ENCODE measurements at places on chromosomes 3 and 15. TPM values are rescaled to one million over a fixed set of nuclear protein-coding genes. Genes with fewer than 3 reads are reported as not detected.

GRCh38 chr3:133540896-133541674, 32.4 kb upstream of the CDV3 start:
- no peak for DNase-seq

- DNase-seq = no peak
Measured at GRCh38 chr15:88727439-88727838, 75.8 kb upstream of the ACAN start.

- DNase-seq = no peak
Measured at GRCh38 chr3:143343944-143344343, 224.4 kb downstream of the CHST2 start.

DNA sequence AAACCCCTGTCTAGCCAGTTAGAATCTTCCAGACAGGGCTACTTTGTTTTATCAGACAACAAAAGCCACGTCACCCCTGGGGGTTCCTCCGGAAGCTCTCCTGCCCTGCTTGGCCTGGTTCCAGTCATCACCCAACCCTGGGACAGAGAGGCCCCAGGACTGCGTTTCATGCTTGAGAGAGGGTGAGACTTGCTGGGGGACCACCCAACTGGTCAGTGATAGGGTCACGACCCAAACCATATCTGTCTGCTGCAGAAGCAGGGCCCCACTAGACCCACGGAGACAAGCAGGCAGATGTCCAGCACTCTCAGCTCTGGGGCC, 1.2 kb downstream of the NT5DC2 start:
- peak; percentile 77 for DNase-seq

- no peak for DNase-seq
Measured at GRCh38 chr15:78995921-78996893, 51.4 kb upstream of the CTSH start.

GRCh38 chr15:55873024-55873720, 120.2 kb downstream of the NEDD4 start:
- DNase-seq = peak; percentile 49

GRCh38 chr3:154781595-154781994, 298.5 kb upstream of the MME start:
- DNase-seq = no peak

DNA sequence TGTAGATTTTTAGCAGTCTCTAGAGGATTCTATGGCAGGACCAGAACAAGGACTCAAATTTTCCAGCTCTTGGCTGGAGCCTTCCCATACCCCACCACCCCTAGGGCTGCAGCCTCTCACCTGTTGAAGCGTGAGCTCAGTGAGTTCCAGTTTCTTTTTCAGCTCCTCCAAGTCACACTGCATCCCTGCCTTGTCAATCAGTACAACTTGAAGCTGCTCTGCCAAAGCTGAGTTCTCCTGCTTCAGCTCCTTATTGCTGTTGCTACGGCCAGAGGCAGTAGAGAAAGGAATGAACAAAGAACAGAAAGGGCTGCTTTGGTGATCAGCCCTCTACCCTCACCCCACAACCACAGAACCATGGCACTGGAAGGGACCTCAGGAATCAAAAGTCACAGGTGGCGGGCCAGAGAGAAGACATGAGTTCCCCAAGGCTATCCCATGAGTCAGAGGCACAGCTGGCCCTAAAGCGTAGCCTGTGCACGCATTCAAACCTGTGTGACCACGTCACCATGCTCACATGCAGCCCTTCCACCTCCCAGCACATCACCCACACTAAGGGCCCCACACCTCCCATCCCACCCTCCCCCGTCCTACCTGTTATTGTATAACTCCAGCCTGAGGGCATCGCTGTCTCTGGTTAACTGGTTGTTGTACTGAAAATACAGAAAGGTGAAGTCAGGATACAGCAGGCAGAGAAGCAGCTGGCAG, 83.3 kb upstream of the C2CD4B start:
- DNase-seq = no peak

DNA sequence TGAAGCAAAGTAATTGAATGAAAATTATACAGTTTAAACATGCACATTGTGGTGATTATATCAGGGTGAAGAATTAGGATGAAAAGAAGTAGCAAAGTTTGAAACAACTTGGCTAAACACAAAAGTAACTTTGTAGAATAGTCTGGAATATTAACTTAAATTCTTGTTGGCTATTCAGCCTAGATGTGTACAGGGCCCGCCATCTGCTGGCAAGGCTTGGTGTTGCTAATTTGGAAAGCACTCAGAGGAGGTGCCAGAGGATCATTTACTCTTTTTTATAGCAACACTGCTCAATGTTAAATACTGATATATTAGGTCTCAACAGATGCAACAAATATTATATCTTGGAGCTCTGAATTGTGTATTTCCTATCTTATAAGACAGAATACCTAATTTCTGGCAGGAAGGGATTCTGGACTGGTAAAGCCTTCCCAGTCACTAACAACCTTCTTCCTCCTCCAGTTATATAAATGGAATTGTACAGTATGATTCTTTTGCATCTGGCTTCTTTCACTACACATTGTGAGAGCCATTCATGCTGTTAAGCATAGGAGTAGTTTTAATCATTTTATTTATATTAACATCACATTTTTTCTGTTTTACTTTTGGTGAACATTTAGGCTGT, 36.1 kb downstream of the TTC23 start:
- DNase-seq = peak; percentile 77

GRCh38 chr3:43632269-43632733, 10.5 kb upstream of the ANO10 start:
- peak; percentile 30 for DNase-seq

DNA sequence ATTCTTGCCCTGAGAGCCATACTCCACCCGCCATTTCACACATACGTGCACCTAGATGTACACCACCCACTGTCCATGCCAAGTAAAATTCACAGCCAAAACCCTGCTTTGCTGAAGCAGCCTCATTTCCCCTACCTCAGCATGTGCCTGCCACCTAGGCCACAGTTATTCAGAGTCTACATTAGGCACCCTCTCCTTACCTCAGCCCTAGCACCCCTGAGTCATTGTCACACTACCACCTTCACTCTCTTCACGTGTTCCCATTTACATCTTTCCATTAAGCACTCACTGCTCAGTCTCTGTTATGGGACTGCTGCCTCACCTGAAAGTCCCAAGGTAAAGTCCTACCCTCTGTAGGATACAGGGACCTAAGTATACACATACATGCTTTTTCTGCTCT, 70.0 kb downstream of the SETD5 start:
- no peak for DNase-seq

DNA sequence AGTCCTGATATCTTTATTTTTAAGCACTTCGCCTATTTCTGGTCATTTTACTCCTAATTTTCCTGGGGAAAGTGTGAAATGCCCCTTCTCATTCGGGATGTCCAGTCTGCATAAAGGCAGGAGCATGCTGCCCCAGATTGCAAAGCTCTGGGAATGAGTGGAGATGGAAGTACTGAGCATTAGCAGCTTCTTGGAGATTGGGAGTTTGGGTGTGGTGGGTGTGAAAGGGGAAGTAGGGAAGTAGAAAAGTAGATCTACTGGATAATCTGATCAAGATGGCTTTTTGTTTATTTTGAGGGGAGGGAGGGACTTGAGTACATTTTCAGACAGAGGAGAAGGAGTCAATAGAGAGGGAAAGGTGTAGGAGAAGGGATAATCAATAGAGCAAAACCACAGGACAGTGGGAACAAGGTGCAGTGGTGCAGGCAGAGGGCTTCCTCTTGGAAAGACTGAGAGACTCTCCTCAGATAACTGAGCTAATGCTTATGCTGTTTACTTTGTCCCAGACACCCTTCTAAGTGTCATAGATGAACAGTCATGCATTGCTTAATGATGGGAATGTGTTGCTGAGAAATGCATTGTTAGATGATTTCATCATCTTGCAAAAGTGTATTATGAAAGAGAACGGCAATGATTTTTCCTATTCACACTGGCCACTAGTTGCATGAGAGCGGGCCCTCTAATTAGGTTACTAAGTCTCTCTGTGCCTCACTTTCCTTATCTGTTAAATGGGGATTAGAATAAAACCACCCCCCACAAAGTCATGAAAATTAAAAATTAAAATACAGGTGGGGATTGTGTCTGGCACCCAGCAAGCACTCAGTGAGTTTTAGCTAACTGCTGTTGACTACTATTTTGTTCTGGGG, 45.5 kb downstream of the PHLDB2 start:
- no peak for DNase-seq

DNA sequence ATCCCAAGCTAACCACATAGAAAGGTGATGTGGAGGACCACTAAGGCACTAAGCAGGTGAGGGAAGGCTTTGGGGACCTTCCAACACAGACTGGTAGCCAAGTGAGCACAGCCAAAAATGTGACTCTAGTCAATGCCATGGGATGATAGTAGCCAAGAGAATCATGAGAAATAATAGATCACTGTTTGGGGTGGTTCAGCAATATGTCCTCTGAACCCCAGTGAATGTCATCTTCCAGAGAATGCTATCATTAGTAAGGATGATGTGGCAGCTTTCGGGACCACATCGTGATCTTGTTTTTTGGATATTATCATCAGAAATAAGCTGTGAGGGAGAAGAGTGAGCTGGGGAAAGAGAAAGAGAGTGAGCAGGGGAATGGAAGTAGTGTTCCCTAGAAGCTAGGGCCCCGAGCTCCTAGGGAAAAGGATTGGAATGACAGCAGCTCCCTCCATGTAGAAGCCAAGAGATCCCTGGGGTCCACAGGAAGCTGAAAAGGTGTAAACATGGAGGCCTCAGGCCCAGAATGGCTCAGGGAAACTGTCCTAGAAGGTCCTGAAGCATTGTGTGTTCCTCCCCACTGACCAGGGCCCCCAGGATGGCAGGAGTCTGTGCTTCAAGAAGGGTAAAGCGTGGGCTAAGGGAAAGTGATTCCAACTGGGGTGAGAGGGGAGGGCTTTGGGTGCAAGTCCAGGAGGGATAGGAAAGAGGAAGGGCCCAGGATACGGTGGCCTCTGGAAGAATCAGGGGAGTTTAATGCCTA, 56.6 kb upstream of the KLF13 start:
- no peak for DNase-seq

GRCh38 chr3:54951405-54951804, 23.5 kb upstream of the LRTM1 start:
- DNase-seq = peak; percentile 75

- no peak for DNase-seq
Measured at GRCh38 chr3:161766331-161766730, 269.7 kb downstream of the OTOL1 start.

DNA sequence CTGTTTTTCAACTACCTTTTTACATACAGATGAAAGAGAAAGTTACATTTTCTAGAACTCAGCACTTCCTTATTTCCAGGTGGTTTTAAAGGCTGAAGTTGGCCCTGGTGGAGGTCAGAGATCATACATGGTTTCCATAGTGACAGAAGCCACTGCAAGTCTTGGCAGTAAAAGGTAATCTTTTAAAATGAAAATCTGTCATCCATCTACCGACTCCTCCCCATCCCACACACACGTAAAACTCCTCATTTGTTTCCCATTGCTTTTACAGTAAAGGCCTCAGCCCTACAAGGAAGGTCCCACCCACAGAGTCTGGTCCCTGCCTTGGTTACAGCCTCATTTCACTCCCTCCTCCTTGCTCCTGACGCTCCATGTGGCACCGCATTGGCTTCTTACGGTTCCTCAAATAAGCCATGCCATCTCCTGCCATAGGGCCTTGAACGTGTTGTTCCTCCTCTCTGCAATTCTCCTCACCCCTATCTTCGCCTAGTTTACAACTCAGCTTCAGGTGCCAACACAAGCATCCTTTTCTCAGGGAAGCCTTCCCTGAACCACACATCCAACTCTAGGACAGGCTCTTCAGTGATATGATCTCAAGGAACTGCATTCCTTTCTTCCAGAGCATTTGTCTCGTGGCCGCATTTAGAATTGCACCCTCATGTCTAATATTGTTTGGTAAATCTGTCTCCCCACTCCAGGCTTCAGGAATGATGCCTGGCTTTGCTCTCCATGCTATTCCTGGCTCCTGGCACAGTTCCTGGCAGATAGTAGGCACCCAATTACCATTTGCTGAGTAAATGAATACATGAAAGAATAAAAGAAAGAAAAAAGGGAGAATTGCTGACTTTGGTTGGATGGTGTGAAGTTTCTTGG, 2.6 kb downstream of the CYP19A1 start:
- no peak for DNase-seq

DNA sequence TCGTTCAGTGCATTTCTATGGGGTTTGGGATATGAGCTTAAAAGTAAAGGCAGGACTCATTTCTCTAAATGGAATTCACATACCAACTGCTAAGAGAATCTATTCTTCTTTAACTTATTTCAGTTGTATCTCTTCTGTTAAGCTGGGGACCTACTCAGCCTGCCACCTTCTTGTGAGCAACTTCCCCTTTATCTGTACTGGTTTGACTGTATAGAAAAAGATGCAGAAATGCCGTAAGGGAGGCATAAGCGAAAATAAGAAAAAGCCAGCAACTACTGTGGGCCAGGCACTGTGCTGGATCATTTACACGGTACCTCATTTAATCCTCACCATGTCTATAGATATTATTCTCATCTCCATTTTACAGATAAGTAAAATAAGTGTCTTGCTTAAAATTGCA, 38.4 kb downstream of the RBMS3 start:
- no peak for DNase-seq

The MFGE8 gene
- total RNA-seq = 307 TPM

The ACAN gene
- 0.67 TPM for total RNA-seq

Data from cardiac muscle cell (in vitro differentiated cells and primary cell).